Effector memory CD4-positive, alpha-beta T cell (primary cell): ENCODE measurements at places on chromosomes 2 and 18.
A peak's percentile ranks its signal among the peaks of the same experiment; 100 is the strongest.

DNA sequence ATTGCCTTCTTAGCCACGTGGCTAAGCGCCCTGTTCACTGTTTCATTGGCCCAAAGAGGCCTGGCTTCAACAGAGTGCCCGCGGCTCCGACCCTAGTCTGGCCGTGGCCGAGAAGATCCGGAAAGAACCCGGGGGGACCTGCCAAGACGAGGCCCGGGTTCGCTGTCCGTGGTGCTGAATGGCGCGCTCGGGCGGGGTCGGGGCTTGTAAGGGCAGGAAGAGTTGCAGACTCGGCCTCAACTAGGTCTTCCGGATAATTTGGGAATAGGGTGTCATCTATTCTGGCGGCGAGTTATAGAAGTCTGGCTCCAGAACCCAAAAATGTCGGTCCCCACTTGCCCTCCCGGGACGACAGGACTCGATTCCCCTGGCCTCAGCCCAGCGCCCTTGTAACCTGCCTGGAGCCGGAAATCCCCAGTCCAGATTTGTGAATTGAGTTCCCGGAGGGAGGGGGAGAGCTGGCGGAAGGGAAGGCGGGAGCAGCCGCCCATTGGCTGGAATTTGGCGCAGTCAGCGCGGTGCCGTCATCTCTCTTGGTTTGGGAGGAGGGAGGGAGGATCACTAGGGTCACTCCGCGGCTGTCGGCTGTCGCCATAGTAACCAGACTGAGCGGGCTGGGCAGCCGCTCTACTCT lies 3.5 kb downstream of the CDK5R2 start:
- H3K4me1 ChIP-seq: peaks cover 3% of the 10 kb centered on the region
- no peak overlapping the region for H3K4me3 ChIP-seq

DNA sequence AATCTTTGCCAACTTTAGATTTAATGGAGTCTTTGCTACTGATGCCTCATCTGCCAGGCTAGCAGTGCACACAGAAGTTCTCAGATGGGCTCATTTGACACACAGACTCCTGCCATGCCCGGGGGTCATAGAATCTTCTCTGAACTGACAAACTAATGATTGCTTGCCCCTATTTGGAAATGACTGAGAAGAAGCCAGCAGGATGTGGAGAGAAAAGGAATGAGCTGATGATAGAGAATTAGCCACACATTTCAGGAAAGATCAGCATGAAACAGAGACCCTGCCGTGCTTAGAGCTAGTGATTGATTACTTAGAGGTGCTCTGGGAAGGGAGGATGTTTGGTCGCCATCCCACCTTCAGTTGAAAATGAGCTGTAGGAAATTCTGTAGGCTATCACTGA lies 178.5 kb downstream of the TPGS2 start:
- H3K4me1 ChIP-seq: no peaks in the 10 kb centered on the region
- H3K36me3 ChIP-seq: no peaks in the 10 kb centered on the region
- no peak overlapping the region for H3K27ac ChIP-seq
- H3K27me3 ChIP-seq: no peaks in the 10 kb centered on the region
- no peak for DNase-seq

GRCh38 chr2:95315801-95316411 lies 18.8 kb downstream of the KCNIP3 start:
- DNase-seq: no peak
- no peak overlapping the region for H3K4me3 ChIP-seq

DNA sequence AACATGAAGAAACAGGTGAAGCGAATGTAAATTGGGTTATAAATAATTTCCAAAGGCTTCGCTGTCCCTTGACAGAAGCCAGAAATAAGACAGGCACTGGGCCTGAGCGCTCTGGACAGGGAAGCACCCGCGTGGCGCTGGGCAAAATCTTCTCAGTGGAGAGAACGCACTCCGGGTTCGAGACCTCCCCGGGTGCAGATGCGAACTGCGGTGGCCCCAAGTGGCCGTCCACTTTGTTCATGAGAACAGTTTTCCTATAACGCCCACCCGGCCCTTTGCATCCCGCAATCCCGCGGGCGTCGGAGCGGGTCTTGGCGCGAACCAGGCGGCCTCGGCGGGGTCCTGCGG lies 651 bp upstream of the DPYSL5 start:
- H3K36me3 ChIP-seq: no peaks in the 10 kb centered on the region
- H3K27ac ChIP-seq: no peak overlapping the region
- peaks cover 32% of the 10 kb centered on the region for H3K4me1 ChIP-seq
- peaks cover 55% of the 10 kb centered on the region for H3K27me3 ChIP-seq

- no peaks in the 10 kb centered on the region for H3K27me3 ChIP-seq
- no peaks in the 10 kb centered on the region for H3K36me3 ChIP-seq
- no peaks in the 10 kb centered on the region for H3K4me1 ChIP-seq
- H3K27ac ChIP-seq: no peak overlapping the region
Observed at GRCh38 chr2:68934021-68934420, 18.7 kb downstream of the GKN2 start.

DNA sequence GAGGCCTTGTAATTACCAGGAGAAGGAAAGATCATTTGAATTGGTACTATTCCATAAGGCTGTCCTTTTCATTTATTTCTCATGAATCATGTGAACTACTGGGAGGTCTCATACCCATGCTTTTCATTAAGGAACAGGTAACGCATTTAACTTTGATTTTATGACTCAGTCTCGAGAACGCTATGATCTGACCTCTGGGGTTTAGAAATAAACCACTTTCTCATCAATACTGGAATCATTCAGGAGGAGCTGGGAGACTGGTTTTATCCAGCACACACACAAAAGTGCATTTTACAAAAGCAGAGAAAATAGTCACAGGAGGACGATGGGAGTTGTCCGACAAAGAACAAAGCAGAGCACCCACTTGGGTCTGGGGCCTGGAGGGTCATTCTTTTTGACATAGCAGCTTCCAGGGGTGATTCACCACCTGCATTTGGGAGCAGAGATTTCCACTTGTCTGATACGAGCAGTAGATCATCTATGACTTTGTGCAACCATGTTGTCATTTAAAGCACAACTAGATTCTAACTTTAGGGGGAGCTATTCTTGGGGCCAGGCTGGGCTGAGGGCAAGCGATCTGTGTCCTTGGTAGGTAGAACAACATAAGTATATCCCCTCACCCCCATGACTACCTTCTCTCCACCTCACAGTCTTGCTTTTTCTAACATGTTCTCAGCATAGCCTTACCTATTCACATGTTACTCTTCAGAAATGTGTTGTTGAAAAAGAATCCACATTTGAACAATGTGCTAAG lies 95.9 kb upstream of the SCG2 start:
- H3K4me3 ChIP-seq: no peak overlapping the region
- no peak for DNase-seq
- no peaks in the 10 kb centered on the region for H3K36me3 ChIP-seq
- no peaks in the 10 kb centered on the region for H3K27me3 ChIP-seq
- H3K4me1 ChIP-seq: no peaks in the 10 kb centered on the region

DNA sequence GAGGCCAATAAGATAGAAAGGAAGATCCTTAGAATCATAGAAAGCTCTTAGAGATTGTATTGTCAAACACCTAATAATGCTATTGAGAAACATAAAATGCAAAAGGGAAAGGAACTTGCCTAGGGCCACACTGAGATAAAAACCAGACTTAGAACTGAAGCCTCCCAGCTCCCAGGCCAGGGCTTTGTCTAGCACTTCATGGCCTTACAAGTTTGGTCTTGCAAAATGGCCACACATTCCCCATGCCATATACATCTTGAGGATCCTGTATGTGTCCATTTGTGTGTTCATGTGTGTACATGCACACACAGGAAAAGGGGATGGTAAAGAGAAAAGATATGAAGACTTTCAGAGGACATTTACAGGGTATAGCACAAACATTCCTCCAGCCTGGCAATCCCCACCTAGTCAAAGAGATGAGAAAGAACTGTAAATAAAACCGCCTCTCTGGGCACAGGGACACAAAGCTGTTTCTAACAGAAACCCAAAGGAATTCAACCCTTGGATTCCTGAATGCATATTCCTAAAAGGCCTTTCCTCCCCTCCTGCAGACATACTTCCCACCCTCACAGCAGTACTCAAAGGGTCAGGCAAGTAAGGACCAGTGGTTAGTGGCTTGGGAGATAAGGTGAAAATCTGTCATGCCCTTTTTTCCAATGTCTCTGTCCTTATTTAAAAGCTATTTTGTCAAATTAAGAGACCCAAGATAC lies 99.7 kb upstream of the KLHL29 start:
- no peaks in the 10 kb centered on the region for H3K27me3 ChIP-seq
- no peak for DNase-seq
- no peak overlapping the region for H3K4me3 ChIP-seq
- H3K36me3 ChIP-seq: no peaks in the 10 kb centered on the region

DNA sequence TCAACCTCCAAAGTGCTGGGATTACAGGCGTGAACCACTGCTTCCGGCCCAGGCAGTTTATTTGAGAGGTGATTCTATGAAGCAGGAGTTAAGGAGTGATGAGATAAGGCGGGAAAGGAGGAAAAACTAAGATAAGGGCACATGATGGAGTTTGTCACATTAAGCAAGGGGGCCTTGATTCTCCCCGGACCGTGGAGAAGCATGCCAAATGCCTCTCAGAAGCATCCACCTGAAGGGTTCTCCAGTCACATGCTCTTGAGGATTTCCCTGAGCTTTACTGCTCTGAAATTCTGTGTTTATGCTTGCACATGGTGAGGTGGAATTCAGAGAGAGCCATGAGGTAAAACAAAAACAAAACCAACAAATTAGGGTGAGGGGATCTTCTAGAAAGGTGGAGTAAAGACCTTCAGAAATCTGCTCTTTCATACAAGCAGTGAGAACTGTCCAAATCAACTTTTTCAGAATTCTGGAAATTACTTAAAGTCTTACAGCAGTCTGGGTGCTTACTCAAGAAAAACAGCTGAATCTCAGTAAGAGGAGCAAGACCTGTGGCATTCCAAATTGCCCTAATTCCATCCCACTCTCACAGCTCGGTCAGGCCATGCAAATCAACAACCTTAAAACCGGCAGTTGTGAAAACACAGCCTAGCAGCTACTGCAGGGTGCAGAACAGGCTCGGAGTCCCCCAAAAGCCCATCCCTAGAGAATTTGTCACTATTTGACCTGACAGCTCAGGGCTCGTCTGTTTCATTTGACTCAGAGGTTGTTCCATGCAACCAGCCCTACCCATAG lies 69.1 kb upstream of the CTLA4 start:
- H3K27me3 ChIP-seq: no peaks in the 10 kb centered on the region
- H3K27ac ChIP-seq: no peak overlapping the region
- no peaks in the 10 kb centered on the region for H3K36me3 ChIP-seq
- no peak overlapping the region for H3K4me3 ChIP-seq
- H3K4me1 ChIP-seq: peaks cover 10% of the 10 kb centered on the region
- no peak for DNase-seq

GRCh38 chr2:187985923-187986322 lies 305.8 kb upstream of the GULP1 start:
- H3K4me3 ChIP-seq: no peak overlapping the region
- no peak overlapping the region for H3K27ac ChIP-seq
- H3K36me3 ChIP-seq: no peaks in the 10 kb centered on the region
- H3K4me1 ChIP-seq: no peaks in the 10 kb centered on the region
- no peak for DNase-seq
- no peaks in the 10 kb centered on the region for H3K27me3 ChIP-seq

- DNase-seq: no peak
- H3K4me3 ChIP-seq: no peak overlapping the region
- no peaks in the 10 kb centered on the region for H3K4me1 ChIP-seq
- H3K27ac ChIP-seq: no peak overlapping the region
Observed at GRCh38 chr2:135708159-135708558, 33.5 kb upstream of the UBXN4 start.

DNA sequence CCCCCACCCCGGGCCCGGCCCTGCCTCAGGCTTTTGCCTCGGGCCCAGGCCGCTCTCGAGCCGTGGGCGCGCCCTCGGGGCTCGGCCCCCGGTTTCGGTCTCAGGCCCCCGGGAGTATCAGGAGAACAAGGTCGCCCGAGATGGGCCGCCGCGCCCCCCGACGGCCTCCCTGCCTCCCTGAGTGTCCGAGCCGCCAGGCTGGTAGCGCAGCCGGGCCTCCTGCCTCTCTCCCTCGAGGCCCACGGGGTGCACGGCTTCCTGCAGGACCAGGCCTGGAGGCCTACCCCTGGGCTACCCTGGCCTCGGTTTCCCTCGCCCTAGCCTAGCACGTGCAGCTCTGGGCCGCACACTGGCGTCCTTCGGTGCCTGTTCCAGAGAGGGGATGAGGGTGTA lies 8.4 kb downstream of the GBX2 start:
- no peaks in the 10 kb centered on the region for H3K36me3 ChIP-seq
- H3K4me1 ChIP-seq: peaks cover 3% of the 10 kb centered on the region
- H3K27ac ChIP-seq: no peak overlapping the region
- H3K27me3 ChIP-seq: peaks cover 13% of the 10 kb centered on the region

- DNase-seq: no peak
- H3K36me3 ChIP-seq: no peaks in the 10 kb centered on the region
- H3K27me3 ChIP-seq: no peaks in the 10 kb centered on the region
- H3K4me3 ChIP-seq: no peak overlapping the region
- H3K4me1 ChIP-seq: peaks cover 43% of the 10 kb centered on the region
- peak overlapping the region; percentile 50 for H3K27ac ChIP-seq
Observed at GRCh38 chr2:134671513-134671912, 47.3 kb downstream of the TMEM163 start.

DNA sequence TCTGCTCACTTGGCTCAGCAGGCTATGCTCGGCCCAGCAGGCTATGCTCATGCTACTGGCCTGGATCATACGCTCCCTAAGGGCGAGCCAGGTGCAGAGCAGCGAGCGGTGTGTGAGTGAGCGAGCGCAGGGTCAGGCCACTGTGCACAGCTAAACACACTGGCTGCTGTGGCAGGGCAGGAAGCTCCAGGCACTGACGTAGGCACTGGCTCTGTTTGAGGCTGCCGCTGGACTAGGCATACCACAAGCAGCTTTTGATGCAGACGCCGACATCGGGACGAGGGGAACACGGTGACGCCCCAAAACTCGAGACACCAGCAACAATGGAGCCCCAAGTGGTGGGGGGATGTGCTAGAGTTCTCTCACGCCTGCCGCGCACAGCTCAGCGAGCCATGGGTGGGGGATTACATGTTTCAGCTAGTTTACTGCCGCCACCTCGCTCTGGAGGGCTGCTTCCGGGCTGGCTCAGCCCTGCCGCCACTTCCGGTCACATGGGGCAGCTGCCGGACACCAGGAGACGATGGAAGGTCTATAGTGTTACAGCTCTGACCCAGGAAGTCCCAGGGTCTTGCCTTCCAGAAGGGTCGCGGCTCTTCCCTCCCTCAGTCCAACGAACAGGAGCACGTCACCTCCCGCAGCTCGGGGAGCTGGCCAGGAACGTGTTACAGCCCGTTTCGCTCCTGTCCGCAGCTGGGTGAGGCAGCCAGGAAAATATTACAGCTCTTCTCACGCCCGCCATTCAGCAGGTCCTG lies 1176.9 kb upstream of the LRRTM1 start:
- no peak overlapping the region for H3K27ac ChIP-seq
- H3K27me3 ChIP-seq: no peaks in the 10 kb centered on the region
- no peaks in the 10 kb centered on the region for H3K4me1 ChIP-seq

DNA sequence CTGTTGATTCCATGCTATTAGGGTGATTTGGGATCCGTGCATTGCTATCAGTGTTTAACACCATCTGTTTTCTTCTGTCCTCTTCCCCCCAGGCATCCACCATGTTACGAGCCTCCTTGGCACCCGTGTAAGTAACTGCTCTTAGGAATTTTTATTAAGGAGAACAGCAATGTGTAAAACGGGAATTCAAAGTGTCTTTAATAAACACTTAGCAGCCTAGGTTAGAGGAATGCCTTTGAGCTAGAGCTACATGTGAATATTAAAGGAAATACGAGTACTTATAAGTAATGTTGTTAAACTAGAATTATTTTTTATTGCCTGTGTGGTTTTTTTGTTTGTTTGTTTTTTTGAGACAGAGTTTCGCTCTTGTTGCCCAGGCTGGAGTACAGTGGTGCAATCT lies 58.1 kb downstream of the ARMC9 start:
- no peaks in the 10 kb centered on the region for H3K27me3 ChIP-seq
- H3K36me3 ChIP-seq: no peaks in the 10 kb centered on the region
- no peak overlapping the region for H3K4me3 ChIP-seq
- peaks cover 5% of the 10 kb centered on the region for H3K4me1 ChIP-seq
- no peak overlapping the region for H3K27ac ChIP-seq
- no peak for DNase-seq
